ENCODE measurements at places on chromosomes 16 and 17. TPM values are rescaled to one million over a fixed set of nuclear protein-coding genes. Genes with fewer than 3 reads are reported as not detected.
A peak's percentile ranks its signal among the peaks of the same experiment; 100 is the strongest.

Gene PLXDC1
- polyA plus RNA-seq, result 2.1 TPM

DNA sequence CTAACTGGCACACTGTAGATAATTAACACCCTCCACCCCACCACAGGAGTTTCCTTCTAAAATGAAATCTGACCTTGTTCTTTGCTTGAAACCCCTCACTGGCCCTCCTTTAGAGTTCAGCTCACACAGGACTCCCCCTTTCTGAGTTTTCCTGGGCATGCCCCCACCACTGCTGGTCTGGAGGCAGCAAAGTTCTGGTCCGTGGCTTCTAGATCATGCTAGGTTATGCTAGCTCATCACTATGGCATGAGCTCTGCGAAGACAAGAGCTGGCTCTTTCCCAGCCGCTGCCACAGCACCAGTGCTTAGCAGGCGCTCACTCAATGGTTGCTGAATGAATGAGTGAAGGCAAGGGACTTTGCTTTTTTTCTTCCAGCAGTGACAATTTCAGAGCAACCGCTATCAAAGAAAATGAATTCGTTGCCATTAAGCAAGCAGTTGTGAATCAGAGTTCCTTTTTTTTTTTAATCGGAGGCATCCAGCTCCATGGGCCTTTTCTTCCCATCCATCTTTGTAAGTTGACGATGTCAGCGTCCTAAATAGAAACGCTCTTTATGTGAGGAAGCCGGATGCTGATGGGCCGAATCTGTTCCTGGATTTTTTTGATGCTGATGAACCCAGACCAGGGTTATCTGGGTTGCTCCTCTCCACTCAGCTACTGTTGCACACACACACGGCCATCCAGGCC, 80.8 kb upstream of the NOL11 start:
- DNase-seq, result no peak

DNA sequence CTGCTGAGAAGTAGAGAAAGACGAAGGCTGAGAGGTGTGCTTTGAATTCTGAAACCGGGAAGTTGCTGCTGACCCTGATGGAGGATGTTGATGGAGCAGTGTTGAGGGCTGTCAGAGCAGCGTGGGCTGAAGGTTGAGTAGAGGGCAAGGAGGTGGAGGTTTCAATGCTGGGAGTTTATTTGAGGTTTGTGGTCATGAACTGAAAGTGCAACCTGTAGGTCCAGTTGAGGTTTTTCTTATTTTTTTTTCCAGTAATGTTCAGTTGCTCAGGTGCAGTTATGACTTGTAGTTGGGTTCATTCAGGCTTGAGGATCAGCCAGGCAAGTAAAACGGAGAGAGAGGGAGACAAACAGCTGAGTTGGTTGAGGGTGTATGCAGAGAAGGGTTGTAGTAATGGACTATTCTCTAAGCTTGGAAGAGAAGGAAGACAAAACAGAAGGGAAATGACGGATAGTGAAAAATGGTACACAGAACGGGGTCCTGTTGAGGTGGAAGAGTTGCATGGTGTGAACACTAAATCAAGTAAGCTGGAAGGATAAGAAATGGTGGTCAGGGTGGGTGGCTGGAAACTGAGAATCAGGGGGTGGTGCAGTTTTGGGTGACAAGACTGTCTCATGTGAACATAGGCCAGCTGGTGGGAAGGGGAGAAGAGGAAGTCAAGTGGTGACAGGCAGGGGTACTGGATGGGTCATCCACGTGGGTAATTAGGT, 8.7 kb upstream of the UBE2G1 start:
- DNase-seq, result no peak

GRCh38 chr16:81574168-81574567, 129.6 kb downstream of the CMIP start:
- DNase-seq, result no peak

GRCh38 chr16:88700636-88701482, 5.3 kb downstream of the RNF166 start:
- peak; percentile 68 for DNase-seq

Gene HAGH
- polyA plus RNA-seq, result 76.9 TPM

Gene CYLD
- polyA plus RNA-seq, result 18.4 TPM

DNA sequence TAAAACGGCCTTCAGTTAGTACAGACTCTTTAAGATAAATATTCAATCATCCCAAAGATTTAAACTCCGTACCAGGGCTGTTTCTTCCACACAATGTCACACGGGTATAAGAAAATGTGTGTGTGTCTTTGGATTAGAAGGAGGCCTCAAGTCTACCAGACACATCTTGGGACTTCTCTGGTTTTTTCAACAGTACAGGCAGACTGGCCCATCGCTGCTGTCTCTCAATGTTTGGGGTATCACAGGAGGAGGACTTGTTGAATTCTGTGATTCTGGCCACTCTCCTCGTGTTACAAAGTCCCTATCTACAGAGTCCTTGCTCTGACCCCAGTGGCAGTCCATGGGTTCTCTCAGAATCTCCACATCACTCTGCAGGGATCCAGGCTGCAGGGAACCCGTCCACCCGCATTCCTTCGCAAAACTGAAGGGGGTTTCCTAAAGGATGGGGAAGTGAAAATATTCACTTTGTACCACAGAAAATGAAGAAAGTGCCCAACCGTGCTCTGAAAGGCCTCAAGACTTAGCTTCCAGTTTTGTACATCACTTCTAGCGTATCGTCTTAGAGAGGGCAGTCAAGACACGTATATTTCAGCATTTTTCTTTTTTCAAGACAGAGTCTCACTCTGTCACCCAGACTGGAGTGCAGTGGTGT, 373.2 kb downstream of the NPIPA8 start:
- DNase-seq, result no peak

Gene CACNG5
- not detected for polyA plus RNA-seq
